ENCODE measurements at places on chromosomes 4 and X.

DNA sequence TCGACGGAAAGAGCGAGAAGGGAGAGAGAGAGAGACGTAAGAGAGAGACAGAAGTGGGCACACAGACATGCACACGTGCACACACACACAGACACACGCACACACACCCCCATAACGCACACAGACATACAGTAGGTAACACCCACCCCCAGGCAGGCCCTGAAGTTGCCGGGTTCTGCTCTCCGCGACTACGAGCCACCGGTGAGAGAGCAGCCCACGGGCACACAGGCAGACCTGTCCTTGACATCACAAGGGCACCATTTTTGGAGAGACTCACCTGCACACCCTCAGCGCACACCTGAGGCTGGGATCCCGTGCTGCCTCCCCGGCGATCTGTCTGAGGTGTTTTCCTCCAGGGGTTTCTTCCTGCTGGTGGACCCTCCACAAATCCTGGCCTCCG, 1171.0 kb upstream of the PCDH10 start:
- DNase-seq: no peak

- DNase-seq: no peak
Observed at GRCh38 chrX:4484266-4484665, 770.8 kb upstream of the PRKX start.

- DNase-seq: peak; percentile 79
Observed at GRCh38 chr4:140151699-140152012, 2.3 kb downstream of the MAML3 start.

DNA sequence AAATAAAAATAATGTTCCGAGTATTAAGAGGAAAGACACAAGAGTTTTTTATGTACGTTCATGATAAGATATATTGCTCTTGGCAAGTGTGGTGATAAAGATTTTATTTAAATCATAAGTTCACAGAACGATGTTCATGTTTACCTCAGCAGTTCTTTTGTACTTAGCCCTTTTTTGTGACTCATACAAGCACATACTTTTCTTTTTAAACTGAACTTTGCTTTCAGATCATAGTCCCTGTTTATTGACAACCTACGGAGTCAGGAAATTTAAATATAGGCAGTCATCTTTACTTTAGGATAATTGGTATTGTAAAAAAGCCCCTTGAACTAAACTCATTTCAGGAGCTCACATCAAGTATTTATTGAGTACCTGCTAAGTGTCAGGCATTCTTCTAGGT, 1.3 kb upstream of the CTSO start:
- no peak for DNase-seq

DNA sequence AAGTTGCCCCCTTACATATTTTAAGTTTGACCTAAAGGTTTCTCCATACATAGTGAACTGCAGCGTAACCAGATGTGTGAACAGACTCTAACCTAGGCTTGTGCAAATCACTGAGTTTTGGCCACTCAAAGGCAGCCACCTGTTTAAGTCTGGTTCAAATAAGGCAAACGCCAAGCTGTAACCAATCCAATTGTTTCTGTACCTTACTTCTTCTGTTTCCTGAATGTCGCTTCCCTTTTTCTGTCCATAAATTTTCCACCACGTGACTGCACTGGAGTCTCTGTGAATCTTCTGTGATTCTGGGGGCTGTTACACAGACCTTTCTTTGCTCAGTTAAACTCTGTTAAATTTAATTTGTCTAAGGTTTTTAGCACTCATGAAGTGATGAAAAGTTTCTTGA, 618.8 kb downstream of the GLUD2 start:
- DNase-seq: no peak

- DNase-seq: peak; percentile 94
Observed at GRCh38 chrX:153900831-153901752, 3.4 kb upstream of the AVPR2 start.

DNA sequence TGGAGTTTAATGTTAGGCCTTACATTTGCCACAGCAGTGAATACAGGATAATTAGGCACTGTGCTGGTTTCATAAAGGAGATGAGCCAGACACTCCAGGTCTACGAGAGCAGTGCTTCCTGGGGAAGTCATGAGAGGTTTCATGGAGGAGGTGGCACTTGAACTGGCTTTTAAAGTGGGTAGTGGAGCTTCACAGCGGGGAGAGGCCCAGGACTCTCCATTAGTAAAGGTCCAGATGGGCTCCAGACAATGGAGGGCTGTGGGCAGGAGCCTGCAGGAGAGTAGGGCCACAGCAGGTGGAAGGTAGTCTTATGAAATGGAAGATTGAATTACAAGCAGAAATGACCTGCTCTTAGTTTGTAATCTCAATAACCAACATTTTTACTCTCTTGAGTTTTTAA, 29.0 kb downstream of the CLDN22 start:
- no peak for DNase-seq

DNA sequence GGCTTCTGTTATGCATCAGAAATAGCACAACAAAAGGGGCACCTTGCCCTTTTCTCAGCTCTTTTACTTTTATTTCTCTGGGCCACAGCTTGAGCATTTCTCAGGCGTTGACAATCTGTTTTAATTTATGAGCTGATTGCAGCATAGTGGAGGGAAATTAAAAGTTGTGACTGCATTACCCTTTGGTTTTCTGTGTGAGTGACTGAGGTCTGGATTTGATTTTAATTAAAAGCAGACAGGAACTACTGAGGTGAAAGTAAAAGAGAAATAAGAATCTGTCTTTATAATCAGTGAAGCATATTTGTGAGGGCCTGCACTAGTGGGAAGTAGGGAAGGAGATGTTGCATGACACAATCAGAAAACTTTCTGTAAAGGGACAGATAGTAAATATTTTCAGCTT, 43.4 kb upstream of the GEMIN8 start:
- DNase-seq: no peak

DNA sequence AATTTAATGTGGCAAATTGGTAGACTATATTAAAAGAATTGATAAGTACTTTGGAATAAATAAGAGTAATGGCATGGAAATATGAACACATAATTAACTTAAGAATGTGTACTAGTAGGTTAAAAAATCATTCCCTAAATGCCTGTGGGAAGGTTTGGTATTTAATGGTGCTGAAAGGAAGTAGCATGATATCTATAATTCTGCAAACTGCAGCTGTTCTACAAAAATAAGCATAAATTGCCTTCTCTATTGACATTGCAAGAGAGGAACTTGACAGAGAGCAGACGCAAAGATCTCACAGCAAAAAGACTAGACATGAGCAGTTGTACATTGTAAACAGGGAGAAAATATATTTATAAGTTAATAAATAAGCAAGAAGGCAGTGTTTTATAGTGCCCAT, 752.5 kb upstream of the PCDH10 start:
- no peak for DNase-seq

DNA sequence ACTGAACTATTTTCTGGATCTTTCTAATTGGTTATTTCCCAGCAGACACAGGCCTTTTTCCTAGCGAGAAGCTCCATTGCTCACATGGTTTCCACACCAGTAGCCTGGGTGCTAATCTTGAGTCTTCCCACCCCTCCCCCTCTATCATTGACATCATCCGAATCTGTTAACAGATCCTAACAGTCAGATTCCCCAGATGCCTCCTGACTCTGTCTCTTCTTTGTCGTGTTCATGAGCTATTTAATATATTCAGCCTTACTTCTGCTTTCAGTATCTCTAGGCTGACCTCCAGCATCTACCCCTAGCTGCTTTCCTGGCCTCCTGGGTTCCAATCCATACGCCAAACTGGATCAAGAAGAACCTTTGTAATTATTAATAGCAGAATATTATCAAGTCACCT, 85.0 kb downstream of the CLNK start:
- DNase-seq: no peak

GRCh38 chr4:77003400-77003799, 53.8 kb downstream of the SEPTIN11 start:
- DNase-seq: no peak

- no peak for DNase-seq
Observed at GRCh38 chrX:113390531-113390930, 549.9 kb upstream of the AMOT start.

DNA sequence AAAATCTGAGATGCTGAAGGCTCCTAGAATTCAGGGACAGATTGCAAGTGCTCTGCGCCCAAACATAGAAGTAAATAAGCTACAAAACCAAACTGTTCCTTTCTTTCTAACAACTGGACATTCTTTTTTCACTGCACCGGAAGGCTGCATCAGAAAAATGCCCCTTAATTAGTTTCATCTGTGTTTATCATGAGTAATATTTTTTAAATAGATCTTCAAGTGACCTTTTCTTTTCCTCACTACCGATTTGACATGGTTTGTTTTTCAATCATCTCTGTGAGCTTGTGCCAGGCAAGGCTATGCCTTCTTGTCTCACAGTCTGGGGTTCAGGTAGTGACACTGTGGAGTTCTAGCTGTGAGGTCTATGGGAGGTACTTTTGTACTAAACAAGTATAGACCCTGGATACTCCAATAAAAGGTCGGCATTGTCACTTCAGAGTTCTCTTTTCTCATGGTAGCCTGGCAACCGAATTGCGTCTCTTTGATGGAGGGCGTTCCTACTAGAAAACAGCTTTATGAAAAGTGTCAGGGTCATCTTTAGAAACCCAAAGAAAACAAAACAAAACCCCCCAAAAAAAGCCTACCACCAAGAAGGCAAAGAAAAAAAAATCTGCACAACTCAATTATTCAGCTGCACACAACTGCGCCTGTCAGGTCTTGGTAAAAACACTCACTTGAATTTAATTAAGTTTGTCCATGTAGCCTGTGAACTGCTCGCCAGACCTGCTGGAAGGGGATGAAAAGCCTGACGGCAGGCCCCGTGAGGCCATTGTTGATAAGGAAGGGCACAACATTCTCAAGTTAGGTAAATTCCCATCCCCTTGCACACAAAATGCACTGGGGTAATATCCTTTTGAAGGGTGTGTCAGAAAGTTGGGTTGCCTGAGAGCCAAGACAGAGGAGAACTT, 22.8 kb upstream of the ADAMTS3 start:
- no peak for DNase-seq

DNA sequence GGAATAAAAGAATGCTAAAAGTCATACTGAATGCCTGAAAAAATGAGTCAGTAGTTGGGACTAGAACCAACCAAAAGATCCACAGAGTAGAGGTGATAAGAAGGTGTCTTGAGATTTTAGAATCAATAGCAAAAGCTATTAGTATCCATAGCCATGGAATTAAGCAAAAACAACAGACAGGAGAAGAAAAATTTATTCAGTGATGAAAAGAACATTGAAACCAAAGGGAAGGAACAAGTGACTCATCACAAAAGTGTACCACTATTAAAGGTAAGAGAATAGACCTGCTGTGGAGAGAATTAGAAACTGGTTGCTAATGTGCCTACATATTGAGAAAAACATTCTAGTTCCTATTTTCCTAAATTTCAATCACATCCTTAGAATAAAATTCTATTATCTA, 182.0 kb upstream of the NEIL3 start:
- no peak for DNase-seq

DNA sequence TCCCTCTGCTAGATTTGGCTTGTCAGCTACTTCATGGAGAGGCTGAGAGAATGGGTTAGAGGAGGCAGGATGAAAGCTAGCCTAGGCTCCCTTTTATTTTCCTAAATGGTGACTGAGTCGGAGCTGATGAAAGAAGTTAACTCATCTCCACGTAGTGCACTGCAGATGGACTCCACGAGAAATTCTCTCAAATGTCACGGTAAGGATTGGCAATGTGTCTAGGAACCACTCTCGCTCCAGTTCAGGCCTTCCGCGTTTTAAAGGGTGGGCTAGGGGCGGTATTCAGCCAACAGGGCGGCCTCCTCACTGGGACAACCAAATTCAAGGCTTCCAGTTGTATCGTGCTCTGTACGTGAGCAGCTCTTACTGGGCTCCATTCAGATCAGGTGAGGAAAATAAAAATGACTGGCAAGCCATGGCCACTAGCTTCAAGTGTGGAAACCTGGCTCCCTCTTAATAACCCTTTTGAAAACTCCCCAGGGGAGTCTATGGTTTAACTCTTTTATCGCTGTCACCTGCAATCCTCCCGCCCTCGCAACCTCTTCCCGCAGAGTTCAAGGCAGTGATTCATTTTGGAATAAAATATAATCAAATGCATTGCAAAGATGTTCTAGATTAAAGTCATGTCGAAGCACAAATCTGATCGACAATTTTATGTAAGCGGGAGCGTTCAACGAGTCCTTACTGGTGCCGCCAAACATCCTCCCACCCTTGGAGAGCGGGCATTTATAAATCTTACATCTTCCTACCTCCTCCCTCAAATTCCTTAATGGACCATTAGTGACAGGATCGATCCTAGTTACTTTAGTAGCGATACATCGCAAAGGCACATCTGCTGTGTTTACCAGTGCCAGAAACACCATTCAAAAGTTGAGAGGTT, 1.2 kb downstream of the SPOCK3 start:
- no peak for DNase-seq

DNA sequence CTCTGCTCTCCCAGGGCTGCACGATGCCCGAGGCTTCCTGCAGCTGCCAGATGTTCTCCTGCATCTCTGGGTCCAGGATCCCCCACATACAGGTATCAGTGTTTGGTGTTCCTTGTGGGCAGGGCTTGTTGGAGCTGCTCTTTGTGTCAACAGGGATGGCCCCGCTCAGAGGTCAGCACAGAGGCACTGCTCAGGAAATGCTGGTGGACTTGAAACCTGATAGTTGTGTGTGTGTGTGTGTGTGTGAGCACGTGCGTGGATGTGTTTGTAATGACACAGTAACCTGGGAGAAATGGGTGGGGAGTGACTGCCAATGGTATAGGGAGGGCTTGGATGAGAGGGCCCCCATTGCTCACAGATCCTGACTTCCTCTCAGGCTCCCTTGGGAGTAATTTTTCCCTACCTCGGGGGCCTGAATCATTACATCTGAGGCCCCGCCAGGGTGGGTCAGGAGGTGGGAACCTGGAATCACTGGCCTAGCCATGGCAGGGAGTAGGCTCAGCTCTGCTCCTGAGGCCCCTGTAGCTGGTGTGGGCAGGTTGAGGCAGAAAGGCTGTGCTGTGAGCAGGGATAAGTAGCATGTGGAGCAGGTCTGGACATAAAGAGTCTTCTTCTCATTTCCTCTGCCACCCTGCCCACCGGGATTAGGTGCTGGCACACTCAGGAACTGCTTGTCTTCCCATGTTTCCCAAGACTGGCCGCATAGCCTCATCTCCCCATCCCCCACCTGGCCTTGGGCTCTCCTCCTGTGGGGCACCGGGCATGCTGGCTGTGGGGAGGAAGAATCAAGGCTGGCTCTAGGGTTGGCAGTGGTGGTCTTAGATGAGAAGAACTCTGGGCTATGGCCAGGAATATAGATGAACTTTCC, 2.5 kb upstream of the EFNB1 start:
- no peak for DNase-seq

GRCh38 chr4:171390626-171391025, 422.6 kb upstream of the GALNTL6 start:
- no peak for DNase-seq

DNA sequence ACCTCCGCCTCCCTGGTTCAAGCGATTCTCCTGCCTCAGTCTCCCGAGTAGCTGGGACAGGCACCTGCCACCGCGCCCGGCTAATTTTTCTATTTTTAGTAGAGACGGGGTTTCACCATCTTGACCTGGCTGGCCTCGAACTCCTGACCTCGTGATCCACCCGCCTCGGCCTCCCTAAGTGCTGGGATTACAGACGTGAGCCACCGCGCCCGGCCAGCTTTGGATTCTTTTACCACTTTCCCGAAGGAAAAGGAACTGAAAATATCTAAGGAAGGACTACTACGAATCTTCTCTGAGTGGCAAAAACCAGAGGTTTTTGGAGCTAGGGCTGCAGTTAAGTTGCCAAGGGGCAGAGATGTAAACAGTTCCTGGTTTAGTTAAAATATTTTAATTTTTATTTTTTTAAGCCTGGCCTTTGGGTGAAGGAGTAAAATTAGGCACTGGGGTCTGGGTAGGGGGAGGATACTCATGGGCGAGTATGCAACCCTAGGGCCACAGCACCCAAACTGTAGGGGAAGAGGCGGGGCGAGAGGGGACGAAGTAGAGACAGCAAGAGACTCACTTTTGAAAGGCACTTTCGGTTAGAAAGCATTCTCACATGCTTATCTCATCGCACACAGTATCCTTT, 525 bp upstream of the CISD2 start:
- DNase-seq: no peak

Measured in DMS 273 treated with DMSO at 0.1 percent for 48 hours (cell line).